ENCODE measurements at places on chromosomes 3 and 15.

GRCh38 chr3:139652561-139652960, 25.2 kb downstream of the NMNAT3 start:
- no peak for DNase-seq
- H3K27me3 ChIP-seq, result no peaks in the 10 kb centered on the region

DNA sequence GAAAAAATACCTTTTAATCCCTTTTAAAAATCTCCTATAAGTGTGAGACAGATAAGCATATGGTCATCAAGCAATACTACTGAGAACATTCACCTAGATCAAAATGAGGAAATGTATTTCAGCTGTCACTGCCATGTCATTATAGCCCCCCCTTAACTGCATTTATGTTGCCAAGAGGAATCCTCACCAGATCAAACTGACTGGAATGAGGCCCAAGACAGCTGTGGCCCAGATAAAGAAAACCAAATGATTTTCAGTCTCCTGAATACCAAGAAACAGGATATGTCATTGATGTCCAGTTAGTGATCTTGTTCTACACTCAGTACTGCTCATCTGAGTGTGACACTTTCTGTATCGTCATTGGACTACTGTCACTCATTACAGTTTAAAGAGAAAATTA, 35.1 kb upstream of the CPB1 start:
- no peak overlapping the region for H3K27ac ChIP-seq
- no peak overlapping the region for H3K4me3 ChIP-seq
- DNase-seq, result peak; percentile 38
- H3K27me3 ChIP-seq, result no peaks in the 10 kb centered on the region

- no peaks in the 10 kb centered on the region for H3K27me3 ChIP-seq
- DNase-seq, result no peak
- H3K27ac ChIP-seq, result no peak overlapping the region
- H3K36me3 ChIP-seq, result peaks cover 4% of the 10 kb centered on the region
- H3K4me1 ChIP-seq, result no peaks in the 10 kb centered on the region
Observed at GRCh38 chr15:41241221-41241964, 10.3 kb downstream of the CHP1 start.

DNA sequence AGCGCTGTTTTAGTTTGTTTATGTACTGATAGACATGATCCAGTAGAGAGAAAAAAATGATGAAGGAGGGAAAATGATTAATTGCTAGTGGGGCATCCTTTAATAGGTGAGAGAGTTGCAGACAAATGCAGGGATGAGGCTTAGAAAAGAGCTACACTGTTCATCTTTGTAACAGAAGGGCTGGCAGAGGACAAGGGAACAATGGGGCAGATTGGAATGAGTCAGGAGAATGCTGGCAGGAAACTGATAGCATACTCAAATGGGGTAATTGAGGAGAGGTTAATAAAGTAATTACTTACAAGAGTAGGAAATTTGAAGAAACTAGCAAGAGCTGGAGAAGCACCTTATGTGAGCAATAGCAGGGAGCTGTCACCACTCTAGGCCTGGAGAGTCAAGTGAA, 170.9 kb downstream of the OXSM start:
- no peaks in the 10 kb centered on the region for H3K27me3 ChIP-seq
- H3K4me3 ChIP-seq, result no peak overlapping the region
- no peaks in the 10 kb centered on the region for H3K4me1 ChIP-seq
- H3K36me3 ChIP-seq, result no peaks in the 10 kb centered on the region
- no peak overlapping the region for H3K27ac ChIP-seq

Data from spinal cord (tissue), 10 donors.